Osteocyte (in vitro differentiated cells): ENCODE measurements at places on chromosomes 7 and 10. TPM values are rescaled to one million over a fixed set of nuclear protein-coding genes. Genes with fewer than 3 reads are reported as not detected.

The UPK3BL2 gene
- total RNA-seq = 7.9 and 11.0 TPM in 2 replicates

The CXCL12 gene
- 153 and 169 TPM in 2 replicates for total RNA-seq

The COG5 gene
- 44.7 and 47.0 TPM in 2 replicates for total RNA-seq

The SLC25A40 gene
- total RNA-seq = 19.8 and 21.3 TPM in 2 replicates

- no peak for DNase-seq
Observed at GRCh38 chr10:31762316-31762715, 166.3 kb downstream of the ARHGAP12 start.

- DNase-seq = no peak
Observed at GRCh38 chr7:127287133-127287532, 34.4 kb upstream of the GRM8 start.

DNA sequence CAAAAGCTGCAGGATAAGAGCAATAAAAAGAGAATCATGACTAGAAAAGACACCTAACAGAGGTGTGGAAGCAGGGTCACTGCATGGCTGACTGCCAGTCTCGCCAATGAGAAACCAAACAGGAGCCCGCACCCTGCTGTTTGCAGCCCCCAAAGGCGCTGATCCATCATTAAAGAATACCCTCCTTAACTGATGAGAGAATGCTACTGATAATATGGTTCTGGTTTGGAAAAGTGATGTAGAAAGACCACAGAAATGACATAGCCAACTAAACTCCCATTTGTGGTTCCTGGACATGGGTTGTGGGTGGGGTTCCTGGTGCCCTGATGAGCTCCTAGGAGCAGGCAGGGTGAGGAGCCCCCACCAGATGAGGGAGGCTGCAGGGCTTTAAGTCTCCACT, 207.4 kb downstream of the TNS3 start:
- DNase-seq = no peak

DNA sequence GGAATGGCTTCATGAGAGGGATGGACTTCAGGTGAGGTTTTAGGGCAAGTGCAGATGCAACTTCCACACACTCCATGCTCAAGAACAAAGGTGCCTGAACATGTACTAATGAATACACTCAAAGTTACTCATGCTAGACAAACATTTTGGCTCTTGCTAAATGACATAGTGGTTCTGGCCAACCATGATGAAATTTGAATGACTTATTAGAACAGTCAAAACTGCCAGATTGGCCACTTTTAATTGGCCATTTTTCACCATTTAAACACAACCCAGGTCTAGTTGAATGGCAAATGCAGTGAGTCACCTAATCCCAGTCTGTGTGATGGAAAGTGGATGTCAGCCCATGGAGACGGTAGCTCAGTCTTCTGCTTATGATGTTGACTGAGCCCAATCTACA, 4.9 kb upstream of the PTPRN2 start:
- DNase-seq = no peak
